NCI-H187 treated with DMSO at 0.1 percent for 48 hours (cell line): ENCODE measurements at places on chromosomes 4 and X.

DNA sequence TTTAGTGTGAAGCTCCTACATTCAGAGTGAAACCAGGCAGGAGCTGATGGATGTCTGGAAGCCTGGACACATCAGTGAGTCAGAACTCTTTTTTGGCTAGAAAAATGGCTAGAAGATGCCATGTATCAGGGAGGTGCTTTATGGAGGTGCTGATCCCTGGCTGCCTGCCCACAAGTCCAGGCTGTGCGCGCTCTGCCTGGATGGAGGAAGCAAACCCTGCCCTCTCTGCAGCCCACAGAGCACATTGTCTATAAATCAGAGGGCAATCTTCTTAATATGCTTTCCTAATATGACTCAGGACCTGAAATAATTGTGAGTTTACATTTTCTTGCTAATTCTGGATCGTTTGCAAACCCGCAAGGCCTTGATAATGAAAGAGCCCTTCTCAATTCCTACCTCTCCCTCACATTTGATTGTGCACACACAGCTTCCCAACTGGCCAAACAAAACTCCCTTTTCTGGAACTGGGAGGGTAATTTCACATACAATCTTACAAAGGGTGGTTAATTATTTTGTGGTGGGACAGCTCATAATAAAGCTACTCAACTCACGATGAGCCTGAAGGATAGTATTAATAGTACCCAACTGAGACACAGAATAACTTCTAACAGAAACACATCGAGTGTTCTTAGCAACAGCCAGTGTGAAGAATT lies 11.7 kb downstream of the MFAP3L start:
- no peak for DNase-seq

DNA sequence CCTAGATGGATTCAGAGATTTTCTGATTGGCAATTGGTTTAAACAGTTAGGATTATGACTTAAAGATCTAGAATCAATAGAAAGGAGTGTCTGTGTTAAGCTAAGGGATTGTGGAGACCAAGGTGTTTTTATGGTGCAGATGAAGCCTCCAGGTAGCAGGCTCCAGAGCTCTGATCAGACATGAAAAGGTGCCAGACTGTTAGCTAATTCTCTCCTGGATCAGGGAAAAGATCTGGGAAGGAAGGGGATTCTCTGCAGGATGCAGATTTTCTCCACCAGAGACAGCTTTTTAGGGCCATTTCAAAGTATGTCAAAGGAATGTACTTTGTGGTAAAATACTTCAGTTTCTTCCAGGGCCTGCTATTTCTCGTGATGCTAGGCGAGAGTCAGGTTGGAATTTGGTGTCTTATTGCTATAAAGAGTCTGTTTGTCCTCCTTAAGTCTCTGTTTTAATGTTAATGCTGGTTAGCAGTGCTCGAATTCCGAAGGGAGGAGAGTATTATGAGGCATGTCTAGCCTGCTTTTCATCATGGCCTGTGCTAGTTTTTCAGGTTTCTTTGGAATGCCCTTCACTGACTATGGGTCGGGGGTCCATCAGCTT lies 12.0 kb upstream of the GPR78 start:
- DNase-seq: no peak

- DNase-seq: no peak
These were observed 711 bp downstream of the PNMA6E start for GRCh38 chrX:153400146-153401132.

DNA sequence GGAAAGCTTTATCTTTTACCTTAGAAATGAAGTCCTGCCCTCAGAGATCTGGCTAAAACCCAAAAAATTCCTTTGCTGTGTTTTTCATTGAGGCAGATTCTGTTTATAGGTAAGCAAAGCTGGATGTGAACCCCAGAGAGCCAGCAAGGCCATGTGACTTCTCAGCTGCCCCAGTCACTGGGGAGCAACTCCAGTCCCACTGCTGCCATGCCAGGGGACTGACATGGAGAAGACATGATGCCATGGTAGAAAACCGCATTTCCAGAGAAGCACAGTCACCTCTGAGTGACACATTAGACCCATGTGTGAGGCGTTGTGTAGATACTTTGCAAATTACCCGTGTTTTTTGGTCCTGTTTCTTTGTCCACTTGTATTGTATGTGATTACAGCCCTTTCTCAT lies 45.4 kb downstream of the PTTG2 start:
- no peak for DNase-seq
